ENCODE measurements at places on chromosomes 12 and 14.

DNA sequence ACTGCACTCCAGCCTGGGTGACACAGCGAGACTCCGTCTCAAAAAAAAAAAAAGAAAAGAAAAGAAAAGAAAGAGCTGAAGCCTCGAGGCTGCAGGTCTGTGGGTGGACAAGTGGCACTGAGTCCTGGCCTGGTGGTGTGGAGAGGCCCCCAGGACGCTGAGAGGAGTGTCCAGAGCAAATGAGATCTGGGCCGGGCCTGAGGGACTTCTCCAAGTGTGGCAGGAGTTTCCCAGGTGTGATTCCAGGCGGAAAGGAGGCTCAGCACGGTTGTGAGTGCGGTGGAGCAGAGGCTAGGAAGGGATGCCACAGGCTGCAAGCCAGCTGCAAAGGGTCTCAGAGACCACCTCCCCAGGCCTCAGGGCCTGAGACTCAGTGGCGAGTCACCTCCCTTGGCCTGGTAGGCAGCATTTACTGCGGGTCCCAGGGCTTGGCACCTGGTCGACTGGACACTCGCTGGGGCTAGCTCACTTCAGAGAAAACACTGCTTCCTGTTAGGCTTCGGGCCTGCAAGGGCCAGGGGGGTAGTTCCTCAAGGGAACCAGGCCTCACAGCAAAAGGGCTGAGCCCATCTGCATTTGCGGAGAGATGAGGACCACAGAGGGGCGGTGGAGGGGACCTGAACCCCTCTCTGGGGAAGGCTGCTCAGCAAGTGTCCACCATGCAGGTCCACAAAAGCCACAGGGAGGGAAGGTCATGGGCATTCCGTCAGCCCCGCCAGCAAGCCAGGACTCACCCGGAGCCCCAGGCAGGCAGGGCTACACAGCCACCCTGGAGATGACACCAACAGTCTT lies 11.7 kb downstream of the TTC7B start:
- no peak for DNase-seq

- no peak for DNase-seq
Observed at GRCh38 chr12:21938879-21939278, 2.3 kb downstream of the ABCC9 start.

DNA sequence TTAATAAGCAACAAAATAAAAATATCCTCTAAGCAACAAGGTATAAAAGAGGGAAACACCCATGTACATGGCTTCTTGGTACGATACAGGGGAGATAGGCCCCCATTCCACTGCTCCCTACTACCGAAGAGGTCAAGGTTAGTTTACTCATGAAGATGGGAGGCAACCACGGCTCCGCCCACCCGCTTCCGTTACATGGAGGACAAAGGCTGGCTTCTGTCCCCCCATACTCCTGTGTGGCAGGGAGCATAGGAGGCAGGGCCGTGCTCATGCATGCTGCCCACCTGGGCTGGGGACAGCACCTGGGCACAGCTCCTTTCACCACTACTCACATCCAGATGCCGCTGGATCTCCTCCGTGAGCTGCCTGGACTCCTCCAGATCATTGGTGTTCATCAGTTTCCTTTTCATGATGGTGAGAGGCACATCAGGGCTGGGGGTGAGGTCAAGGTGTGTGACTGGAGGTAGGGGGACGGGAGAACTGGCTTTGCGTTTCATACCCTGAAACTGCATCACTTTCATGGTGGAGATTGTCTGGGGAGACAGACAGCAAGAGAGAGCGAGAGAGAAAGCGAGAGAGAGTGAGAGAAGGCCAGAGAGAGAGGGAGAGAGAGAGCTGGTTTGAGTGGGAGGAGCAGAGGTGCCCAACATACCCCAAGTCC lies 39.0 kb downstream of the LGMN start:
- DNase-seq = no peak

DNA sequence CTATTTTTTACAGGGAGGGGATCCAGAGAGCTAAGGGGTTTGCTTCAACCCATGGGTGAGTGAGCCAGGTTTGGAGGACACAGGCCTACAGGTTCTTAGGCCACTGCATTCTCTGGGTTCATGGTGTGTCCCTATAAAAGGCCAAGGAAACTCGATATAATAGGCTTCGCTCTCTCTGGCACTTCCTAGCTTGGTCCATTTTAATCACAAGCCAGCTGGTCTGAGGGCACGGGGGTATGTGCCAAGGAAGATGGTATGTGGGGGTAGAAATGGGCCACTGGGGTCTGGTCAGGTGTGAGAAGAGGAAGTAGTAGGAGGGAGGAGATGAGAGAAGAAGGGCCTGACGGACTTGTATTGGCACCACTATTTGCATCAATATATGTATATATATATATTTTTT lies 4.9 kb downstream of the ETV6 start:
- no peak for DNase-seq

DNA sequence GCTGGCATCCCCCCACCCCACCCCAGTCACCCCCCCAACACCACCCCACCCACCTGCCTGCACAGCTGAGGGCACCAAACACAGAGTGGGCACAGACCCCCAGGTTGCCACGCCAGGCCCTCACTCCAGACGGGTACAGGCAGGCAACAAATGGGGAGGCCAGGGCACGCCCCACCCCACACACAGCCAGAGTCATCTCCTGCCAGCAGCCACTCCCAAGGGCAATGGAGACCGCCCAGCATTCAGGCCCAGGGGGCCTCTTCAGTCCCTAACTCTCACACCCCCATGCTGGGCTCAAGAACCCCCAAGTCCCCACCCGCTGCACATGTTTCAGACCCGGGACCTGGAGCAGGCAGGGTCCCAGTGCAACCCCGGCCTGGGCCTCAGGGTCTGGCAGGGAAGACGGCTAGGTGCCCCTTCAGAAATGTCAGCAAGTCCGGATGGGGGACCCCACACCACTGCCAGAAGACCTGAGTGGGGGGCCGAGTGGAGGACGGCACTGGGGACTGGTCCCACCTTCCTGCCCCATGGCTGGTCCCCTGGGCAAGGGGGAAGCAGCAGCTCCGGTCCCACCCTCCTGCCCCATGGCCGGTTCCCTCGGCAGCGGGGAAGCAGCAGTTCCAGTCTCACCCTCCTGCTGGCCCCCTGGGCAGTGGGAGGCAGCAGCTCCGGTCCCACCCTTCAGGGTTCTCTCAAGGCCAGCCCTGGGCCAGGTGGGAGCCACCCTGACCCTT lies 11.9 kb downstream of the AKT1 start:
- no peak for DNase-seq

- DNase-seq = no peak
Observed at GRCh38 chr14:37546621-37547447, 48.2 kb downstream of the FOXA1 start.

DNA sequence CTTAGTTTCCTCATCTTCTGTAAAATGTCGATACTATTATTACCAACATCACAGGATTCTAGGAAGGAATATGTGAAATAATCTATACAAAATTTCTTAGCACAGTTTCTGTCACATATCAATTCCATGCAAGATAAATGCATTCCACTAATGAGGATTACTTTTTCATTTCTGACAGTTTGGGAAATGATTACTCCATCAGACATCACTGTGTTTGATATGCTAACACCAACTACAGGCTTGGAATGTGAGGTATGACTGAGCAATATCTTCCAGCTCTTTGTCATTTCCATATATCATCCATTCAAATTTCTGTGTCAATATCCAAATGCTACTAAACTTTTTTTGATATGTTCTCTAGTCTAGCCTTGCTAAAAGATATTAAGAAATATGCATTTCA lies 111.2 kb upstream of the PTPRQ start:
- no peak for DNase-seq

- DNase-seq = no peak
Observed at GRCh38 chr14:32594766-32595165, 265.7 kb downstream of the AKAP6 start.

DNA sequence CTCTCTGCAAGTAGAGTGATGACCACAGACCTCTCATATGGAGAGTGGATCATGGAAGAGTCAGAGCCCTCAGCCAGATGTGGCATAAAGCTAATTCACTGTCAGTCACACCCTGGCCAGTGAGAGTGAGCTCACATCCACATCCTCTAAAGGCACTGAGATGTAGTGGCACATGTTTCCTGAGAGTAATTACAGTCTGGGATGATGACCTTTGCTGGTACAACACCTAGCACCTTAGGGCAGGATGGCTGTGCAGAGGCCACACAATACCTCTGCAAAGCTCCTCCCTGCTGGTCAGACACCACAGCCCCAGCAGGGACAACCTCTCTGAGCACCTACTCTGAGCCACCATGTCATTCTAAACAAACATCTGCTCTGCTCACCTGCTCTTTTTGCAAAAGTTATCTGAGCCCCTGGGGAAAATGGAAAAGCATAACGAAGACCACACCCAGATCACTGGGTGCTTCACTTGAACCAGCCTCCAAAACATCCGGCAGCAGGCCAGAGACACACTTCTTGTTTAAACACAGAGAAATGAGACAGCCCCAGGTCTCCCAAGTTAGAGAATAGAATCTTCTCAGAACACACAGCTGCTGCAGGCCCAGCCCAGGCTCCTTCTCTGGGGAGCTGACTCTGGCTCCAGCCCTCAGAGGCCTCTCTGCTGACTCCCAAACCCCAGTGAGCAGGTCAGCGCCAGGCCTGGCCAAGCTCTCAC lies 30.3 kb downstream of the PITPNM2 start:
- no peak for DNase-seq

- no peak for DNase-seq
Observed at GRCh38 chr14:90808759-90809529, 7.3 kb downstream of the TTC7B start.

DNA sequence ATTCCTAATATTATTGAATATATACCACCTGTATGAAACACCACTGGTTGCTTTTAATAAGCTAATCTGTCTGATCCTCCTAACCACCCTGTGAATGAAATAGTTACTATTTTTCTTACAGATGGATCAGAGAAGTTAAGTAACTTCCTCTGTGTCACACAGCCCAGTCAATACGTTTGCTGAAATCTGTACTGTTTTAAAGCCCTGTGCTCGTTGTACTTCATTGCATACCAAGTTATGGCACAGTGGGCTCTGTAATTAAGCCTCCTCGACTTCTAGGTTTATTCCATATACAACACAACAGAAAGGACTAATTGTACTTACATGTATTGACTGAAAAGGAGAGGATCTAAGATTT lies 137.9 kb downstream of the TPH2 start:
- no peak for DNase-seq

DNA sequence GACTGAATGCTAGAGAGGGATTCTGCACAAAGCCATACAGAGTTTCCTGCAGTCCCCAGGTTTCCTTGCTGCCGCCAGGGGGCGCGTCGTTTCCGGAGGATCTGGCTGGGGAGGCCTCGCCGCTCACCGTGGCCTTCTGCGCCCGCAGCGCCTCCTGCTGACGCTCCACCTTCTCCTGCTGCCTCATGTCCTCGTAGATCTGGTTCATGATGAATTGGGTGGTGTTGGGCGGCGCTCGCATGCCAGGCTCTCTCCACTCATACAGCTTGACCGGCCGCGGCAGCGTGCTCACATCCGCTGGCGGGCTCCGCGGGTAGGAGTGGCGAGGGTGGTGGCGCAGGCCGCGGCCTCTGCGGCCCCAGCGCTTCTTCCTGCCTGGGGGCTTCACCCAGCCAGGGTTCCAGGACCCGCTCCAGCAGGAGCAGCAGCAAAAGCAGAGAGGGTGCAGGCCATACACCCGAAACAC lies 987 bp downstream of the CCER1 start:
- no peak for DNase-seq

DNA sequence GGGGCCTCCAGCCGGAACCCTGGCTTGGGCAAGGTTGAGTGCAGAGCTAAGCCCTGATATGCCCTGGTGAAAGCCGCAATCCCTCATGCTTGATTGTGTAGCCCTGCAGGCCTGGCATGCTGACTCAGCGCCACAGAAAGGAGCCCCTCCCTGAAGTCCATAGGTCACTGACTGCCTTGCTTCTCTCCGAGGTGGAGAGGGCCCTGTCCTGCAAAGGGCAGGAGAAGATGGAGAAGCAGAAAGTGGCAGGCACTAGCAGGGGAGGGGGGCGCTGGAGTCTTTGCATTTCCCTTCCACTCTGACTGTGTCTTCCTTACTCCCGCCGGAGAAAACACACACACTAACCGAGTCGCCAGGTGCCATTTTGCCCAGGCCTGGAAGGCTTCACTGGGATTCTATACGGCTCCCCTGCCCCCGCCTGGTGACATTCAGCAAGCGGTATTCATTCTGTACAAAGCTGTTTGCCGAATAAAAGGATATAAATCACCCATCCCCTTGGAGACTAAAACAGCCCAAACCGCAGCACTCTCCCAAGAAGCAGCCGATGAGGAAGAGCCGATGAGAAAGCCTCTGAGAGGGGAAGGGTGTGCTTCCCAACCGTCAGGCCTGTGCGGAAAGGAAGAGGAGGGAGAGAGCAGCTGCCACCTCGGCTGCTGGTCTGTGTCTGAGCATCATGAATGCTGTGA lies 69.8 kb downstream of the SLC6A12 start:
- no peak for DNase-seq

DNA sequence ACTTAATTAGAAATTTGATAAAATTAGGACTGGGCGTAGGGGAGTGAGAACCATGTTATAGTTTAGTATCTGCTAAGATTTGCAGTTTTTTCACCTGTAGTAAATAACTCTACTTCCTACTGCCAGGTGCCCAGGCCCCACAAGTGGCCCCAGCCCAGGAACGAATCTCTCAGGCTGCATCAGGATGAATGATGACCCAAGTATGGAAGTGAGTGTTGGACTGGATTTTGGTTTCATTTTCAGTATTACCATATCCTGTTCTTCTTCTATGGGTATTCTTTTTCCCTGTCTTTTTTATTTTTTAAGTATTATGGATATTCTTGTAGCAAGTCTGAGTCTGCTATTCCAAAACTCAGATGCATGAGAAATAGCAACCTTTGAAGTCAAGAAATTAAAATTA lies 120.3 kb upstream of the BCAT1 start:
- no peak for DNase-seq

DNA sequence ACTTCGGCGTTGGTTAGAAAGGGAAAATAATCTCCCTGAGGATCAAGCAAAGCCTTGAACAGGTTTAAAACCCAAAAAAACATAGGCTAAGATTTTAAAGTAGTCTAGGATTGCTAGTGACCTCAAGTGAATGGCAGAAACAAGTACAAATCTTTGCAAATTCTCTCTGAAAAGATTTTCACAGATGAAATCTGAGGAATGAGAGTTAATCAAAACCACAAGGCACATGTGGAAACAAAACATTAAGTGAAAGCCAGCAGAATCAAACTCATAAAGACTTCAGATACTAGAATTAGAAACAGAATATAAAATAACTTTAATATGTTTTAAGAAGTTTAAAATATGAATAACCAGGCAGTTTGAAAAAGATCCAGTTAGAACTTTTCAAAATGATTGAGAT lies 52.2 kb upstream of the CFL2 start:
- no peak for DNase-seq

DNA sequence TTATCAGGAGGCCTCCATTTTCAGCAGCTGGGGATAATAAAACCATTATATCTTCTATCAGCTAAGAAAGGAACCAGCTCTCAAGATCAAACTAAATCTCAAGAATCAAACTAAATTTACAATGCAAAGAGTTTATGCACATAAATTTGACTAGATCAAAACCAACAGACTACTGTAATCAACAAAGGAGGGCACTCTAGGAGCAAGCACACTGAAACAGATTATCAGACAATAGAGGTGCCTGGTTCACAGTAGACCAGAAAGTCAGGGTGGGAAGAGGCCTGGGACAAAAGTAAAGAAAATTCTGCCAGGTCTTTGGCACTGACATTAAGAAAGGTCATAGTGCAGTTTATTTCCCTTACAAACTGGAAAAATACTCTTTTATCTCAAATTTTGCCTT lies 61.0 kb downstream of the HECTD4 start:
- DNase-seq = no peak

Data from right atrium auricular region (tissue), 2 donors.